ENCODE measurements at places on chromosomes 12 and 14. TPM values are rescaled to one million over a fixed set of nuclear protein-coding genes. Genes with fewer than 3 reads are reported as not detected.

DNA sequence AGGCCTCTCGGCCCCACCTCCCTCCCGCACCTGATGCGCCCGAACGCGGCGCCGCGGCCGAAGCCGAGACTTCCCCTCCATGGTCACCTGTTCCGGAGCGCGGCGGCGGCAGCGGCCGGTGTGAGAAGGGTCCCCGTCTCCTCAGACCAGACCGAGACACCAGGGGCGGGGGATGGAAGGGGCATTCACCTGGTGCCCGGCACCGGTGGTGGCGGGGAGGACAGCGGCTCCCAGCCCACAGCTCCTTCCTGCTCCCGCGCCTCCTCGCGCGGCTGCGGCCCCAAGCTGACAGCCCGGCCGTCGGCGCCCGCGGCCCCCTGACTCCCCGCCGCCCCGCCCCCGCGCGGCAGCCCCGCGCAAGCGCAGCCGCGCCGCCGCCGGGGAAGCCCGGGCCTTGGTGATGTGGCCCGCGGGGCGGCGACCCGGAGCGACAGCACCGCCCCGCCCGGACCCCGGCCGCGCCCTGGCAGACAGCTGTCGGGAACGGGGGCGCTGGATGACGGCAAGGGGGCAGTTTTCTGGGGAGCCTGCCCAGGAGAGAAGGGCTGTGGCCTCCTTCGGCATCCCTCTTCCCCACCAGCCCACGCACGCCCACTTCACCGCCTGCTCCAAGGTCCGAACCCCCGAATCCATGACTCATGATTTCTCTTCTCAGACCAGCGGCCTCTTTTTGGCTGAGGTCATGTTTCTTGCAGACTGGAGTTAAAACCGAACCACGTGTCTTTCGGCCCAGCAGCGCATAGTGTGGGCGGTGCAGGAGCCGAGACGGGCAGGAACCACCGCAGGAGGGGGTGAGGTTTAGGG lies at the start of gene SLC41A2:
SLC41A2 (minus strand) TSS at position 290 of the 804 bp plus-strand sequence. CDS start 29,763 bp downstream, outside the sequence.
- DNase-seq, result peak; percentile 73

The RAB15 gene
- 38.6 TPM for total RNA-seq

The OLR1 gene
- total RNA-seq, result 0.09 TPM

The CIROP gene
- 0.07 TPM for total RNA-seq

GRCh38 chr12:42099433-42099832 lies 45.2 kb downstream of the GXYLT1 start:
- DNase-seq, result no peak

GRCh38 chr14:69376439-69376838 lies 21.7 kb downstream of the ERH start:
- no peak for DNase-seq

The FIGNL2 gene
- total RNA-seq, result 9.9 TPM

DNA sequence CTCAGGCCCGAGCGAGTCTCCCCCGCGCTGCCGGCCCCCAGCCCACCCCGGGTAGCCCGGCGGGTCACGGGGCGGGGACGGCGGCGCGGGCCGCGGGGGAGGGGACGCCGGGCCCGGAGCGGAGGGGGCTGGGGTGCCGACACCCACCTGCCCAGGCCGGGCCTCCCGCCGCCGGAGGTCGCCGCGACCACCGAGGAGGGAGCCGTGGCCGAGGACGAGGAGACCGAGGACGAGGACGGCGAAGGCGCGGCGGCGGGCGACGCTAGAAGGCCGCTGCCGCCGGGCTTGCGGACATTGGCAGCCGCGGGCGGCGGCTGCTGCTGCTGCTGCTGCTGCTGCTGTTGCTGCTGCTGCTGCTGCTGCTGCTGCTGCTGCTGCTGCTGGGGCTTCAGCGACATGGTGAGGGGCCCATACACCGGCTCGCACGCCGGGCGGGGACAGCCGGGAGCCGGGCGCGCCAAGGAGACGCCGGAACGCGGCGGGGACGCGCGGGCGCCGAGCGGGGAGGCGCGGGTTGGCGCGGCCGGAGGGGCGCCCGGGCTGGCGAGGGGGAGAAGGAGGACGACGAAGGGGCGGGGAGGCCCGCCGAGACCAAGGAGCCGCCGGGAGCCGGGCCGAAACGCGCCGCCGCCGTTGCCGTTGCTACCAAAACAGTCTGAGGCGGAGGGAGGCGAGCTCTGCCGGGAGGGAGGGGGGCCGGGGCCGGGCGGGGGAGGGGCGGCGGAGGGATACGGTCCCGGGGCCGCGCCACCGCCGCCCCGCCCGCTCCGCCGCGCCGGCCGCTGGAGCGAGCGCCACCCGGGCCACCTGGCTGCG lies at the start of gene ATXN2:
ATXN2 (minus strand) TSS at position 679 of the 816 bp plus-strand sequence; CDS start at position 398, 281 bp downstream.
- DNase-seq, result peak; percentile 54

- no peak for DNase-seq
Observed at GRCh38 chr12:96876966-96877365, 30.1 kb upstream of the NEDD1 start.

DNA sequence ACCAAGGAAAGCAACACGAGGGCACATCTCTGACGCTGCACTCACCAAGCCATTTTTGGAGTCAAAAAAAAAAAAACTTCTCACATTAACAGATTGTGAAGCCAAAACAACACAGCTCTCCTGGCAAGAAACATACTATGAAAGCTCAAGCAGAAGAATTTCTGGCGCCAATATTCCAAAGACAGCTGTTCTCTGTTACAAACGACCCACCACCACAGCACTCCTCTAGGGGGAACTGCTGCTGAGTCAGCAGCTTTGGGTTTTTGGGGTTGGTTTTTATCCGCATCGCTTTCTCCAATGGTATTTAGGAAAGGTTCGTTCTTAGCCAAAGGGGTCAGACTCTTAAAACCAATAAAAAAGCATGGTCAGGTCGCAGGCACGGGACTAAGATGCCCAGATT lies 379.4 kb downstream of the RPS29 start:
- DNase-seq, result no peak

DNA sequence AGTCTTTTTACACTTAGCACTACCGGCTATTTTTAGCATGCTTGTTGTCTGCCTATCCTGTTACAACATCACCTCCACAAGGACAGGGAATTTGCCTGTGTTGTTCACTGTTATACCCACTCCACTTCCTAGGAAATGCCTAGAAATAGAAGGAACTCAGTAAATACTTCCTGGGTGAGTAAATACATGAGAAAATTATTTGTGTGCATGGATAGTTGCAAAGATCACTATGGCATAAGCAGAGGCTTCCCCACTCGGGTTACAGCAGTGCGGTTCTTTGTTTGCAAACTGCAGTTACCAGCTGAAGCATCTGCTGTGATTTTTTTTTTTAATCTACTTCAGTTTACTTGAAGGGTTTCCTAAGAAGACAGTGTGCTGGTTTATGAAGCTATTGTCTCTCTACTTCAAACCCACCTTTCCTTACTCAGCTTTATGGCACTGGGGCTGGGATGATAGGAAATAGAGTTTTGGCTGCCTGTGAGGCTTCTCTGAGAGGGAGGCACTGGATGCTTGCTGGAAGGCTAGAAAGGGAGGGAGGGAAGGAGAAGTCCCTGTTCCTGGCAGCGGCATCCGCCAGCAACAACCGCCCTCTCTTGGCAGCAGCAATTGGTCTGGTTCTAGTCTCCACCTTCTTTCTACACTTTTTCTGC lies 29.0 kb downstream of the PDE6H start:
- DNase-seq, result peak; percentile 34

The DDN gene
- total RNA-seq, result 0.33 TPM

DNA sequence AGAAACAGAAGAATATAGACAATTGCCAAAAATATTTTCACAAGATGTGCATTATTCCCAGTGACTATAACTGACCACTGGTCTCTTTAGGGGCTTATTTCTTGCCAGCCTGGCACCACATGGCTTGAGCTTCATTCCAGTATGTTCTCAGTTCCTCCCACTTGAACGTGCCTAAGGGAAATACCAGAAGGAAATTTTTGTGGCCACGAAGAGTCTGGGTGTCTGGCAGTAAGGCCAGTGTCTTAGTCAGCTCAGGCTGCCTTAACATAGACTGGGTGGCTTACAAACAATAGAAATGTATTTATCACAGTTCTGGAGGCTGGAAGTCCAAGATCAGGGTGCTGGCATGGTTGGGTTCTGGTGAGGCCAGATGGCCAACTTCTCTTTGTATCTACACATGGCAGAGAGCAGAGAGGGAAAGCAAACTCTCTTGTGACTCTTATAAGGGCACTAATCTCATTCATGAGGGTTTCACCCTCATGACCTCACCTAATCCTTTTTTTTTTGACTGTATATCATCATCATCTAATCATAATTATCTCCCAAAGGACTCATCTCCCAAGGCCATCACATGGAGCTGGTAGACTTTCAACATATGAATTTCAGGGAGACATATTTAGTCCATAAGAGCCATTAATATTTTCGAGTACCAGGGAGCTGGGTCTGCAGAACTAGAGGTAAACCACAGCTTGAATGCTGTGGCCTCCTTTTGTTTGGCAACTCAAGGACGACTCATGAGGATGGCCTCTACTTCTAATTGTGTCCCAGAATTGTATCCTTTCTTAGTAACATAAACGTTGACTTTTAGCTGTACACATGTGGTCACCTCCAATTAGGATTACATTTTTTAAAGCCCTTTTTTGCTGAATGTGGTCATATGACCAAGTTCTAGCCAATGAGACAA lies 5.1 kb upstream of the SMOC1 start:
- DNase-seq, result no peak

The LGMN gene
- 55.7 TPM for total RNA-seq

GRCh38 chr12:109567296-109567695 lies 6.0 kb downstream of the MMAB start:
- no peak for DNase-seq

GRCh38 chr12:109885616-109886015 lies 5.3 kb upstream of the GLTP start:
- DNase-seq, result no peak
